PC-3 (cell line): ENCODE measurements at places on chromosomes 2 and 18.

GRCh38 chr18:65468881-65469280 is 281.9 kb upstream of the CDH7 start:
- no peak overlapping the region for H3K27ac ChIP-seq
- H3K27me3 ChIP-seq: no peaks in the 10 kb centered on the region
- H3K4me3 ChIP-seq: no peak overlapping the region
- no peak for DNase-seq

DNA sequence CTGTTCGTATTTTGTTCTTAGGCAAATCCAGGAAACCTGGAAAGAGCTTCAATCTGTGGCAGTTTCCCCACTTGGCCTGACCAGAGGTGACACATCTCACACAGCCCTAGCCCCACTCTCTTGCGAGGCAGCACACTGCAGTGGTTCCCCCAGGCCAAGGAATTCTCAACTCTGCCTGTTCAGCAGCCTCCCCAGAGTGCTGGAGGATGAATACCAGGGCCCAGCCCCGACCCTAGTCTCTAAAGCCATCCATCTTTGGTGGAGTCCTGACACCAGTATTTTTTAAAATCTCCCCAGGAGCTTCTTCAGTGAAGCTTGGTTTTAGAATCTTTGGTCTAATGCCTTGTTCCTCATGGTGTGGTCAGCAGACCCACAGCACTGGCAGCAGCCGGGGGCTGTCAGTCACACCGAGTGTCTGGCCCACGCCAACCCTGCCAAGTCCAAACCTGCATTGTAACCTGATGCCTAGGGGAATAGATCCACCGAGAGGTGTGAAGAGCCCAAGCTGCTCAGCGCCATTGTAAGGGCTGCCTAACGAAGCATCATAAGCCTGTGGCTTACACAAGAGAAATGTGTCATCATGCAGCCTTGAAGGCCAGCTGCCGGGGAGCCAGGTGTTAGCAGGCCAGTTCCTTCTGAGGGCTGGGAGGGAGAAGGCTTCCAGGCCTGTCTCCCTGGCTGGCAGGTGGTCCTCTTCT is 428.7 kb upstream of the ID2 start:
- H3K27me3 ChIP-seq: no peaks in the 10 kb centered on the region
- DNase-seq: no peak
- no peak overlapping the region for H3K27ac ChIP-seq
- no peaks in the 10 kb centered on the region for H3K4me1 ChIP-seq

DNA sequence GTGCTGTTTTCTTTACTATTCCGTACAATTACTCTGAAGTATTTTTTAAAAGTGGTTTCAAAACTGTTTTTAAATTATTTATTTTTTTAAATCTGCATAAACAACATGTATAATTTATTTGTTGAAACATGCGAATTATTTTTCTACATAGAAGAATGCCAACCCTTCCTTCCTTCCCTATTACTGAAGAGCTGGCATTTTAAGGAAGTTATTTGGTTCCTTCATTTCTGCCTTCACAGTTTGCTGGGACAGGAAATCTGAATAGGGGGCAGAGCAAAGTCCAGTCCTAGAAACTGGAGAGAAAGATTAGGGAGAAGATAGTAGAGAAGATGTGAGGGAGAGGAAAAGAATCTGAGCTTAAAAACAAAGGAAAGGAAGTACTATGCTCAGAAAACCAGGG is 146.7 kb upstream of the ACVR2A start:
- no peaks in the 10 kb centered on the region for H3K36me3 ChIP-seq
- H3K27me3 ChIP-seq: no peaks in the 10 kb centered on the region
- H3K4me1 ChIP-seq: peaks cover 23% of the 10 kb centered on the region
- DNase-seq: no peak
- no peak overlapping the region for H3K4me3 ChIP-seq
- no peak overlapping the region for H3K27ac ChIP-seq

GRCh38 chr2:196337208-196337953 is 166.0 kb upstream of the STK17B start:
- no peak overlapping the region for H3K27ac ChIP-seq
- peak; percentile 70 for DNase-seq

- DNase-seq: no peak
- H3K4me1 ChIP-seq: no peaks in the 10 kb centered on the region
- H3K27me3 ChIP-seq: no peaks in the 10 kb centered on the region
- H3K36me3 ChIP-seq: no peaks in the 10 kb centered on the region
- no peak overlapping the region for H3K27ac ChIP-seq
Measured at GRCh38 chr2:197958592-197959150, 154.3 kb downstream of the PLCL1 start.

- DNase-seq: no peak
- no peak overlapping the region for H3K27ac ChIP-seq
- H3K4me3 ChIP-seq: no peak overlapping the region
- H3K36me3 ChIP-seq: no peaks in the 10 kb centered on the region
Measured at GRCh38 chr2:195238826-195239225, 418.2 kb upstream of the SLC39A10 start.

- no peaks in the 10 kb centered on the region for H3K27me3 ChIP-seq
- H3K4me1 ChIP-seq: peaks cover 38% of the 10 kb centered on the region
- peak; percentile 85 for DNase-seq
- H3K36me3 ChIP-seq: no peaks in the 10 kb centered on the region
- H3K27ac ChIP-seq: peak overlapping the region; percentile 45
Measured at GRCh38 chr2:233982421-233983121, 65.4 kb downstream of the TRPM8 start.

GRCh38 chr2:208698114-208698513 is 291.5 kb downstream of the PTH2R start:
- no peak overlapping the region for H3K4me3 ChIP-seq
- no peaks in the 10 kb centered on the region for H3K36me3 ChIP-seq
- no peak overlapping the region for H3K27ac ChIP-seq
- no peak for DNase-seq

DNA sequence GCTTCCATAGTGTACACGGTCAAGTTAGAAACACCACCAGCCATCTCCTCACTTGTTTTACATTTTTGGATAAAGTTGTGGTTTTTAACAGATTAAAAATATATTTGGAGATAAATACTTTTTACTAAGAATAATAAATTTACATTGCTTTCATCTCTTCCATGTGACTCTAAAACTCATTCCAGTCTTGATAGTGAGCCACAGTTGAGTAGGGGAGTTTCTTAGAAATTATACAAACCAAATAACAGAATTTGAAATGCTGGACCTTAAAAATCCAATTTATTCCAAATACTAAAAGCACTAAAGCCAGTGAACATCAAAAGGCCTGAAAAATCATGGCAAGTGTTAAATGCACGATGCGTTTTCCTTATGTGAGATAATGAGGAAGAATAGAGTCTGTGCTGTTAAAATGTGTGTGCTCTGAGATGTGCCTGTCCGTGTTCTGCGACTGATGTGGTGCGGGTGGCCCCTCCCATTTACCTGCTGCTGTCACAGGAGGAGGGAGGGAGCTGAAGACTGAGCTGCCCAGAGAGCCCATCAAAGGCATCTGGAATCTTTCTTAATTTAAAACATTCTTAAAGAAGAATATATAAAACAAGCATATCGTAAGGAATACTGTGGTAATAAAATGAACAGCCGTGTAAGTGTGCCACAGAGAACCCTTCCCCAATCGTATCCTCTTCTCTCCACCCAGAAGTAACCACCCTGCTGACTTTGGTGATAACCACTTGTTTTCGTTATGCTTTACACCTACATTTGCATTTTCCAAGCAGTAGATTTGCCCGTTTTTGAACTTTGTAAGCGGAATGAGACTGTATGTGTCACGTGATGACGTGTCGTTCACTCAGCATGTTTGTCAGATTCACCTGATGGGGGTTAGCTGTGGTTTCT is 57.0 kb upstream of the TXNDC2 start:
- H3K27ac ChIP-seq: peak overlapping the region; percentile 86
- no peaks in the 10 kb centered on the region for H3K27me3 ChIP-seq
- peaks cover 49% of the 10 kb centered on the region for H3K4me1 ChIP-seq
- no peak overlapping the region for H3K4me3 ChIP-seq

DNA sequence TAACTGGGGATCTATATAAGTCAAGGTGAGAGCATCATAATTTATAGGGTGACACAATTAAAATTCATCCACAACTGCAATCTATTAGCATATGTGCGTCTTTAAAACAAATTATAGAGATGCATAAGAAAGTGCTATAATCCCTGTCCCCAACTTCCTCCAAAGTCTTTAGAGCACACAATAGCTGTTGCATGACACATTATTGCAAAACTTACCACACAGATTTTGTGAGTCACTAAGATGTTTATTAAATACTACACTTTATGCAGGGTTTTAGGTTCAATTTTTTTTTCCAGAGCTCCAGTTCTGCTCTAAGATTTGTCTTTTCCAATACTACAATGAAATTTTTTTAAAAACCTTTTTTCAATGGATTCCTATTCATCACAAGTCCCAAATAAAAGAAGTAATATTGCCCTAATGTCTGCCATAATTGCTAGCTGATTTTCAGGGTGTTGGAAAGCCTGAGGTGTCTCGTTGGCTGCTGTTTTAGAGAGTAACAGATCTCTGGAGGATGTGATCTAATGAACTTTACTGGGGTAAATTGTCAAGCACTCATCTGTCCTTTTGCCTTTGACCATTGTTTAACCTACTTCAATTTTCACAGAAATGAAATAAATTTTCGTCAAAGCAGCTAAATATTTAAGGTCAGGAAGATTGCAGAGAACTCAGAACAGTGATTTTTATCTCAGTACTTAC is 250.5 kb upstream of the NETO1 start:
- H3K4me1 ChIP-seq: peaks cover 15% of the 10 kb centered on the region
- no peaks in the 10 kb centered on the region for H3K27me3 ChIP-seq
- peak; percentile 79 for DNase-seq
- H3K36me3 ChIP-seq: no peaks in the 10 kb centered on the region
- peak overlapping the region; percentile 49 for H3K27ac ChIP-seq

DNA sequence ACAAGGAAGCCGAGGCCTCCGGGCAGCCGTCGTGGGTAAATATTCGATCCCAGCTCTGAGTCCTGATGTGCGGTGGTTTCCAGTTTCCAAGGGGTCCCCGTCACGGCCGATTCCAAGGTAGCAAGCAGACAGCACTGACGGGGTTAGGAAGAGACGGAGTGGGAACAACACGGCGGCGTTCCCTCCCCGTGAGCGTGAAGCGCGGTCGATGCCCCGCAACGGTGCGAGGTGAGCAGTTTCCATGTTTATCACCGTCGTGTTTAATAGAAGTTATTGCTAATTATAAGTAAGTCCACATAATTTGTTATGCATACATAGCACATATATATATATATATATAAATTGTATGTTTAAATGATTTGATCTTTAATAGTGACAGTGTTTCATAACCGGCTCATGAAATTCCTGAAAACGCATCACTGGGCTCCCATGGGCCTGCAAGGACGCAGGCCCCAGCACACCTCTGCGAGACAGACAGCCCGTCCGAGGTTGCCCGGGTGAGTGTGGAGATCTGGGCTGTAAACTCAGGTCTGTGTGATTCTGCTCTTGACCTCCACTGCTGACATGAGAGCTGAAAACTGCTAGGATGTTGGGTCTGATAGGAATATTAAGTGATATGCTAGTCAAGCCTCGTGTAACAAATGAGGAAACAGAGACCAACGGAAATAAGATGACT is 243.5 kb upstream of the SALL3 start:
- no peak overlapping the region for H3K4me3 ChIP-seq
- peaks cover 67% of the 10 kb centered on the region for H3K27me3 ChIP-seq

- H3K4me1 ChIP-seq: no peaks in the 10 kb centered on the region
- no peak overlapping the region for H3K4me3 ChIP-seq
- H3K27ac ChIP-seq: no peak overlapping the region
Measured at GRCh38 chr2:190964170-190964795, 49.7 kb downstream of the STAT1 start.

GRCh38 chr2:215567504-215567903 is 131.6 kb upstream of the FN1 start:
- no peak overlapping the region for H3K4me3 ChIP-seq
- H3K4me1 ChIP-seq: no peaks in the 10 kb centered on the region
- H3K36me3 ChIP-seq: no peaks in the 10 kb centered on the region
- no peak overlapping the region for H3K27ac ChIP-seq

DNA sequence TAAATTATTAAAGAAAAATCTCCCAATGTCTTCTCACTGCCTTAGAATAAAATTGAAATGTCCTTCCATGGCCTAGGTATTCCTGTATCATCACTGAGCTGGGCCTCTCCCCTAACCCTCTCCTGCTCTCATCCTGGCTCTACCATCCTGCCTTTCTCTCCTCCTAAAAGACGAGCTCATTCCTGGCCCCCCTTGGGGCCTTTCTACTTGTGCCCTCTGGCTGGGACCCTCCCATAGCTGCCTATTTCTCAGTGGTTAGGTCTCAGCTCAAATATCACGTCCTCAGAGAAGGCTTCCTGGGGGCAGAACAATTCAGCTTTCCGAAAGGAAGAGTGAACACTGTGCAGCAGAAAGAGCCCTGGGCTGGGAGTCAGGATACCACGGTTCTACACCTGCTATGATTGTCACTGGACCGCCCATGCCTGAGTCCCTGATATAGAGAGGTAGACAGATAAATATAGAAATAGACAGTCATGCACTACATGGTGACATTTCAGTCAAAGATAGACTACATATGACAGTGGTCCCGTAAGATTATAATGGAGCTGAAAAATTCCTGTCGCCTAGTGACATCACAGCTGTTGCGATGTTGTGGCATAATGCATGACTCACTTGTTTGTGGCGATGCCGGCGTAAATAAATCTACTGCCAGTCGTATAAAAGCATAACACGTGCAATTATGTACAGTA is 9.4 kb downstream of the DNPEP start:
- no peak for DNase-seq
- H3K36me3 ChIP-seq: peaks cover 14% of the 10 kb centered on the region
- H3K4me3 ChIP-seq: no peak overlapping the region
- H3K27ac ChIP-seq: no peak overlapping the region
- H3K27me3 ChIP-seq: no peaks in the 10 kb centered on the region
- no peaks in the 10 kb centered on the region for H3K4me1 ChIP-seq

DNA sequence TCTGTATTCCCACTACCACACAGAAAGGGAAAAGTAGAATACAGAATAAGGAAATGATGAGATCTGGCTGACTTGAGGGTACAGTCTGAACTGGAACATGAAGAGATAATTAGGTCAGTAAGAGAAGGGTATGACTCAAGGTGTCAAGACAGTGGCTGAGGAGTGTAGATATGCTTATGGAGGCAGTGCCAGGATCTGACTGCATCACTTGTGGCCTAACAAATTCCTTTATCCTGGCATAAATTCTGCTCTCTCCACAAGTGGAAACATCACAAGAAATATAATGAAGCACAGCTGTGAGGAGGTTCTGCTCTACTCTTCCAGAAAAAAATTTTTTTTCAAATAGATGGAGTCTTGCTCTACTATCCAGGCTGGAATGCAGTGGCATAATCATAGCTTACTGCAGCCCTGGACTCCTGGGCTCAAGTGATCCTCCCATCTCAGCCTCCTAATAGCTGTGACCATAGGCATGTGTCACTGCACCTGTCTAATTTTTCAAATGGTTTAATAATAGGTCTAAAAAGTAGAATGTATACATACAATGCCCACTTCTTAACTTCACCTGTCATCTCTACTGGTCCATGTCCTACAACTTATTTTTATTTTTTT is 85.3 kb downstream of the C2orf74 start:
- H3K27ac ChIP-seq: no peak overlapping the region
- no peak overlapping the region for H3K4me3 ChIP-seq
- H3K36me3 ChIP-seq: peaks cover 24% of the 10 kb centered on the region
- peaks cover 15% of the 10 kb centered on the region for H3K4me1 ChIP-seq
- DNase-seq: no peak

- no peaks in the 10 kb centered on the region for H3K27me3 ChIP-seq
- DNase-seq: peak; percentile 94
- H3K4me3 ChIP-seq: 0 out of 2 replicates have a peak overlapping the region, but pooled peaks have one; percentile 12
- 0 out of 2 replicates have a peak, but pooled peaks cover 3% of the 10 kb centered on the region for H3K36me3 ChIP-seq
- peak overlapping the region; percentile 98 for H3K27ac ChIP-seq
- H3K4me1 ChIP-seq: peaks cover 49% of the 10 kb centered on the region
Measured at GRCh38 chr2:30664761-30665358, 142.4 kb downstream of the CAPN13 start.

GRCh38 chr2:2302359-2302758 is 28.7 kb downstream of the MYT1L start:
- no peak overlapping the region for H3K4me3 ChIP-seq
- no peaks in the 10 kb centered on the region for H3K36me3 ChIP-seq
- H3K4me1 ChIP-seq: no peaks in the 10 kb centered on the region
- H3K27me3 ChIP-seq: peaks cover 4% of the 10 kb centered on the region; the same call in 1 of the 2 replicates
